Naive thymus-derived CD8-positive, alpha-beta T cell (primary cell): ENCODE measurements at places on chromosomes 16 and 17.

DNA sequence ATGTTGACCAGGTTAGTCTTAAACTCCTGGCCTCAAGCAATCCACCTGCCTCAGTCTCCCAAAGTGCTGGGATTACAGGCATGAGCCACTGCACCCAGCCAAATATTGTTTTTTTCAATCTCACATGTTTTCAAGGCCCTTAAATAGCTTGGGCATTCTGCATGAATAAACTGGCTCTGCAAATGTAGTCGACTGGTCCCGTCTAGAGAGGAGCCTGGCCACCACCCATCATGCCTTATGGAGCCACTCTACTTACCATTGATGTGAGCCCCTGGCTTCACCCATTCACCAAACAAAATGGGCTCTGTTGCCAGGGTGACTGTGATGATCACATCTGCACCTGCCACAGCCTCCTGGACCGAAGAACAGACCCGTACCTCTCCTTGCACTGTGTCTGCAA is 10.8 kb downstream of the CRYM start:
- DNase-seq, result no peak

GRCh38 chr17:81401723-81402529 is 6.7 kb downstream of the BAHCC1 start:
- no peak for DNase-seq

- no peak for DNase-seq
Measured at GRCh38 chr17:81582341-81582740, 30.2 kb upstream of the FAAP100 start.

- DNase-seq, result no peak
Measured at GRCh38 chr17:67582673-67583081, 135.1 kb upstream of the NOL11 start.

DNA sequence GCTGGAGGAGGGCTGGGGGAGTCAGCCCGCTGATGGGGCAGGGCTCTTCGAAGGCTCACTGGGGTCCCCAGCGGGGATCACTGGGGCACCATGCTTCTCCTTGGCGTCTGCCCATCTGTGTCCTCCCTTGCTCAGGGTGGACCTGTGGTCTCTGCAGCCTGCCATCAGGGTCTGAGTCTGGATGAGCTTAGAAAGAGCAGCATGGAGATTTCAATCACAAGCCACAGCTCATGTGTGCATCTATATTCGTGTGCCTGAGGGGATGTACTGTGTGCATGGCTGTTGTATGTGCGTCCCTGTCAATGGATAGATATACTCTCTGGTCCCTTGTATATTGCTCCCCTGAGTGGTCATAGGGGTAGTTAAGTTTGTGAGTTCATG is 126.6 kb upstream of the SDK2 start:
- DNase-seq, result no peak

DNA sequence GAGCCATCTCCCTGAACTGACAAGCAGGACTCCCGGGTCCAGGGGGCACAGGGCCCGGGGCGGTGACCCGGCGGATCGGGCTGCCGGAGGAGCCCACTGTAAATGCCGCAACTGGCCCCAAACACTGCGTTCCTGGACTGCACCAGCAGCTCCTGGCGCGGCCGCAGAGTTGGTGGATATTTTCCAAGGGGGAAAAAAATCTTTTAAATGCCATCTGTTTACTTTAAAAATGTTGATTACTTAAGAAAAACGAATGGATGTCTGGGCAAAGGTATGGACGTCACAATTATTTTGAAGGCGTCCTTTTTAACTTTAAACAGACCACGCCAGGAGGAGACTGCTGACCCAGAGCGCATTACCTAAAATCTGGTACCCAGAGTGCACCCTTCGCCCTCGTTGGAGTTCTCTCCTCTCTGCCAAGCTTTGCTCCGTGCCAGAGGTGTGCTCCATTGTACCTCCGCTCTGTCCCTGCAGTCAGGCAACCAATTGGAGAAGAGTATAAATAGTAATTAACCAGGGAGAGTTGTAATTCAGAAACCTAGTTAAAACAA is 3.4 kb downstream of the HS3ST3B1 start:
- no peak for DNase-seq

DNA sequence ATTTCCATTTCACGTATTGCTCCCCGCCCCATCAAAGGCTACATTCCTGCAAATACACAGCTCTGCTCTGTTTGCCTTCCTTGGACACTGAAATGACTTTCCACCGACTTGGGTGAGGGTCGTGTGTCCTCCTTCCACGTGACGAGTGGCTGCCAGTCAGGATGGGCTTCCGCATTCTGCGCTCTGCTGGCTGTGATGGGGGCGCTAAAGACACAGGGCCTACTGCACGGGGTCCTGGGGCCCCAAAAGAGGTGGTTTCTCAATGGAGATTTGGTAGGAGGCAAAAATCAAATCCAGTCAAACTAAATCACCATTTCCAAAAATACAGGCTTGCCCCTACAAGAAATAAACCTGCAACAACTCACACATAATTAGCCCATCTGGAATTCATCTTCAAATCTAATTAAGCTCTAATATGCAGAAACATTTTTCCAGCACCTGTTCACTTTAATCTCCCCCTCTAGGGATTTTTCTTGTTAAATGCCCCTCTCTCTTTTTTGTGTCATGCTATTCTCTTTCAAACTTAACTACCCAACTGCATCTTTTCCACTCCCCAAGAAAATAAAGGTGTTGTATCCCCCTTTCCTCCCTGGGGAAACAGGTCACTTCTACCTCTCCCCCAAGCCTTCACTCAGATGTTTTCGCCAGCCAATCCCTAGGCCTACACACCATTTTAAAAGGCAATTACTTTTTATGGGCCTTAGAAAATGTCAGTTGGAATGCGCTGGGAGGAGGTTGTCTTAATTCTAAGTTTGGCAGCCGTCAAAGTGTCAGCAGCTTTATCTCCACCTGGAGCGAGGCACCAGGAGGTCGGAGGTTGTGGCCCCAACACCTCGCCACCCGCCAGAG is 21.9 kb upstream of the FAAP100 start:
- no peak for DNase-seq
